ENCODE measurements at places on chromosomes 5 and 9.

DNA sequence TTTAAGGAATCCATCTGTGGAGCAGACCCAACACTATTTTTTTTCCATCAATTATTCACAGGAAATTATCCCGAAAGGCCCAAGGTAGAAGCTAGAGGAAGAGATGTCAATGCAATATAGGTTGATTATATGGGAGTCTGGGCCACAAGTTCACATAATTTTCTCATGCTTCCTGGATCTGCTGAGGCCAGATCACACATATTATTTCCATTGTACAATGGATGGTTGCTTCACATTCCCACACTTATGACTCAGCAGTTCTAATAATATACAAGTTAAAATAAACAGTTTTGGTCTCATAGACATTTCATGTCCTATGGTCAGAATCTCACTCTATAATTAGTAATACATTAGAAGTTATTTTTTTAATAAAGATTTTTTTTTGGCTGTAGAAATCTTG is 66.0 kb upstream of the PTPRD start:
- DNase-seq: no peak

DNA sequence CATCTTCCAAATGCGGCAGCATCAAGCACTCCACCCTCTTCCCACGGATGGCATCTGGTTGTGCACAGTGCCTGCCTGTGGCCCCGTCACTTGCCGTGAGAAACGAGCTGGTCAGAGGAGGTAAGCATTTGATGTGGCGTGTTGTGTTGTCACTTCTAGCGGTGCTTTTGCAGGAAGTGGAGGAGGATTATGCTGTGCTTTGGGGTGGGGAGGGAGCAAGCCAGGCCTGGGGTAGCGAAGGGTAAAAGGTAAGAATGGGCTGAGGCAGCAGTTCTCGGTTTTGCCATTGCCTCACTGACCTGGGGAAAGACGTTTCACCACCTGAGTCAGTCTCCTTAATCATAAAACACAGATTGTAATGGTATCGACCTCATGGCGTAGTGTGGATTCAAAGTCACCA is 2.3 kb upstream of the POMT1 start:
- DNase-seq: no peak

- no peak for DNase-seq
Measured at GRCh38 chr5:110104060-110104725, 414.5 kb downstream of the MAN2A1 start.

DNA sequence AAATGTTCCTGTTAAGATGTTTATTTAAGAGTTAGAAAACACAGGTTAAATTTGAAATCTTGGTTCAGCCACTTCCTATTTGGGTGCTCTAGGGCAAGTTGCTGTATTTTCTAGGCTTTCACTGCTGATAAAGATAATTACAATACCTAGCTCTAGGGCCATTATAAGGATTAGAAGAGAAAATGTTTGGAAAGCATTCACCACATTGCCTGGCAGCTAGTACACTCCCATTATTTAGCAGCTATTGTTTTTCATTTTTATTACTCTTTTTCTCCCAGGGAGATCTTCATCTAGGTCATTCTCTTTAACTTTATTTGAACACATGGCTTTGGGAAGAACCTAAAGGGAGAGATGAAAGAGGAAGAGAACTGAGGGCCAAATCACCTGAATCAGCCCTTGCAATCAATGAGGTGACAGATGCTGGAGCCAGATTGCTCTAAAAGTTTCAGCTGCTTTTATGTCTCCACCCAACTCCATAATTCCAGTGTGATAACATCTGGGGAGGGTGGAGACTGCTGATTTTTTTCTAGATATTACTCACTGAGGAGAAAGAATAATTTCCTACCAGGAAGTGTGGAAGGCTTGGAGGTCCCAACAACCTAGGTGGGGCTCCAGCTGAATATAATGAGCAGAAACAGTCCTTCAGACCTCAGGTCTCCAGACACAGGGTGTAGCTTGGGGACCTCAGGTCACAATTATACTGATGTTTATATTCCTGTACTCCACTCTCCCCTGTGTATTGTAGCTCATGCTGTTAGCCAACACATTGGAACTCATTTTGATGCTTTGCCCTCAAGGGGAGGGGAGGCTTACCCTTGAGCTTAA is 640.0 kb downstream of the RAB3C start:
- no peak for DNase-seq

GRCh38 chr5:1522601-1523479 is 920 bp downstream of the LPCAT1 start:
- DNase-seq: no peak
